ENCODE measurements at places on chromosomes 1 and 21.

- no peak for DNase-seq
Measured at GRCh38 chr1:107132195-107132594, 8.6 kb upstream of the NTNG1 start.

- no peak for DNase-seq
Measured at GRCh38 chr1:180917306-180918065, 4.8 kb downstream of the KIAA1614 start.

- no peak for DNase-seq
Measured at GRCh38 chr1:110375490-110375889, 15.3 kb downstream of the SLC16A4 start.

DNA sequence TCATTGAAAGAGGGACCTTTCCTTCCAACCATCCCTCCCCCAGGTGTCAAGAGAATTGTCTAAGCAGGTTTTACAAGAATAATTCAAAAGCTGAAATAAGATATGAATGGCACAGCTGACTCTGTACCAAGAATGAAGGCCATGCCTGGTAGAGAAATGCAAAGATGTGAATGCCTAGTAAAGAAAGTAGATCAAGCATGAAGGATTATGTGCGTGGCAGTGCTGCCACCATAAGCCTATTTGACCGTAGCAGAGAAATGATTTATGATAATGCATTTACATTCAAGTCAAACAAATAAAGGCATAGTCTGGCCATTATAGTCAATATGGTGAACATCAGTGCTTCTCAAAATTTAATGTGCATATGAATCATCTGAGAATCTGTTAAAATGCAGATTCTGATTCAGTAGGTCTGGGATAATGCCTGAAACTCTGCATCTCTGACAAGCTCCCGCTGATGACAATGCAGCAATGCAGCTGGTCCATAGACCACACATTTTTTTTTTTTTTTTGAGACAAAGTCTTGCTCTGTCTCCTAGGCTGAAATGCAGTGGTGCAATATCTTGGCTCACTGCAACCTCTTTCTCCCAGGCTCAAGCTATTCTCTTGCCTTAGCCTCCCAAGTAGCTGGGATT lies 16.6 kb upstream of the CLCA4 start:
- DNase-seq = no peak

DNA sequence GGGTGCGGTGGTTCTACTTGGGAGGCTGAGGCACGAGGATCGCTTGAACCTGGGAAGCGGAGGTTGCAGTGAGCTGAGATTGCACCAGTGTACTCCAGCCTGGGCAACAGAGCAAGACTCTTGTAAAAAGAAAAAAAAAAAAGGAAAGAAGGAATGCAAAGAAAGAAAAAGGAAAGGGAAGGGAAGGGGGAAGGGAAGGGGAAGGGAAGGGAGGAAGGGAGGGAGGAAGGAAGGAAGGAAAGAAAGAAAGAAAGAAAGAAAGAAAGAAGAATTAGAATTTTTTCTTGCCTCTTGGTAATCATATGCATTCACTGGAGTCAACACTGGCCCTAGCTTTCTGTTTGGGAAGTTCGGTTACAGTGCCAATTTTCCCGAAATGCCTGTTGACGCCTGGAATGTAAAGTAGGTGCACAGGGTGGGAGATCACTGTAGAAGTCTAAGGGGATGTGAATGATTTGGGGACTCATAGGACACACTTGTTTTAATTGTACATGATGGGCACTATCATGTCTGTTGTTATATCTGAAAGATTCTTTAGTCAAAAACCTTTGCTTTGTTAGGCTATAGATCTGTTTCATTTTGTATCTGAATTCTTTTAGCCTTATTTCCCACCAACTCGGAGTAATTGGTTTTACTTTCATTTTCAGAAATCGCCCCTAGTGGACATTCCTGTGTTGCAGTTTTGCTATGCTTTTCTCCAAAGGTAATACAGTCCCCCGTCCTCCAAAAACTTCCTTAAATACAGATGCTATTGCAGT lies 59.8 kb upstream of the MORC3 start:
- peak; percentile 77 for DNase-seq

GRCh38 chr1:226181996-226182714 lies 4.4 kb downstream of the ACBD3 start:
- no peak for DNase-seq

DNA sequence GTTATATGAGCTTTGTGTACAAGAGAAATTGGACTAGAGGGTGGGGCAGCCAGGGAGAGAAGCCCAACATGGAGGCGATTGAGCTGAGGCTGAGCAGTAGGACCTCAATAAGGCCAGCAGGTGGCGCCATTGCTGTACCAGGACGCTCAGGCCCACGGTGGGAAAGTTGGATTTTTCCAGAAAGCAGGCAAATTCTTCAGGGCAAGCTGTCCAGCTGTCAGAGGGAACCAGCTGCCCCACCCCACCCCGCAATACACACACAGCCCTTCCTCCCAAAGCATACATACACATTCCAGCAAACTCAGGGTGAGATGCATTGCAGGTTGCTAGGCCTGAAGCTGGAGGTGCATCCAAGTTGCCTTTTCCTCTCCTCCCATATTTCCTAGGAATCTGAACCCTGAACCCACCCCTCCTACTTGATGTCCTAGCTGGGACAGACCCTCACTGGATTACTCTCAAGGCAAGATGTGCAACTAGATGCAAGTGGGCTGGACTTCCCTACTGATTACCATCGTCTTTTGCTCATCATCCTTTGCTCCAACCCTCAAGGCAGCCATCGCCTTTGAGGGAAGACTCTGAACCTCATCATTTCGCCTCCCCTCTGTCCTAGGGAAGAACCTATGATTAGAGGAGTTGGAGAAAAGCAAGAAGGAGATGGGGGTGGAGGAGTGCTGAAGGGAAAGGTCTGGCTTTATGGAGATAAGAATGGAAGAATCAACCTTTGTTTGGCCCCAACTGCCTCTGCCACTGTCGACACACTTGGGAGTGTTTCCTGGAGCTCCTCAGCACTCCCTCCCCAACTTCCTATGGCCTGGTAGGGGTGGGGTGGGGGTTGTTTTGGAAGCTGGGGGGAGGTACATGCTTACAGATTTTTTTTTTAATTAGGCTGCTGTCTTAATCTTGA lies 25.5 kb downstream of the CD34 start:
- peak; percentile 93 for DNase-seq

GRCh38 chr1:20410503-20410902 lies 75.5 kb downstream of the CAMK2N1 start:
- DNase-seq = peak; percentile 22

DNA sequence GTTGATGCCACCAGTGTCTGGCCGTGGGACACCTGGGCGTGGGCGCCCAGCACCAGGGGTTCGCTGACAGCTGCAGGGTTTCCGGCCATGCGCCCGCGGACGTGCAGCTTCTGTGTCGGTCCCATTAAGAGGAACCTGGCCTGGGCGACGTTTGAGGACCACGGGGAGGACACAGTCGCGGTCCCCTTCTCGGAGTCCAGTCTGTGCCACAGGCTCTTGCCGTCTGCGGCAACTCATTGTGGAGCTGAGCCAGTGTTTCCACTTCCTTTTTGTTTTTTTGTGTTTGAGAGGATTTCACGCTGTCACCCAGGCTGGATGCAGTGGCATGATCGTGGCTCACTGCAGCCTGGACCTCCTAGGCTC lies 1.6 kb upstream of the C1orf159 start:
- no peak for DNase-seq

DNA sequence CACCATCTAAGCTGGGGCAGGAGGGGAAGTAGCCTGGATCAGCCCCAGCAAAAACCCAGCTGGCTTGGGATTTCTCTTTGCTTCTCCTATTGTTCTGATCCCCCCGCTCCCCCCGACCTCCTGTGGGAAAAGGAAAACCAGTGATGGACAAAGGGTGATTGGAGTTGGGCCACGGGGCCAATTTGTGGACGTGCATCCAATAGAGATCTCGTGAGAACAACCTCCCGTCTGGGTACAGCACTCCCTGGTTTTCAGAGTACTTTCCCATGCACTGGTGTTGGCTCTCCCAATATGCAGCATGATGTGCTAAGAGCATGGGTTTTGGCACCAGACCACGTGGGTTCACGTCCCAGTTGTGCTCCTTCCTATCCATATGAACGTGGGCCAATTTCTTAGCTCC lies 9.0 kb downstream of the BLACAT1 start:
- peak; percentile 62 for DNase-seq

GRCh38 chr1:205913451-205914154 lies 29.7 kb downstream of the SLC26A9 start:
- peak; percentile 53 for DNase-seq

GRCh38 chr1:113676524-113676923 lies 82.8 kb downstream of the PHTF1 start:
- DNase-seq = no peak

GRCh38 chr1:229410692-229411433 lies 23.0 kb downstream of the ACTA1 start:
- peak; percentile 78 for DNase-seq

DNA sequence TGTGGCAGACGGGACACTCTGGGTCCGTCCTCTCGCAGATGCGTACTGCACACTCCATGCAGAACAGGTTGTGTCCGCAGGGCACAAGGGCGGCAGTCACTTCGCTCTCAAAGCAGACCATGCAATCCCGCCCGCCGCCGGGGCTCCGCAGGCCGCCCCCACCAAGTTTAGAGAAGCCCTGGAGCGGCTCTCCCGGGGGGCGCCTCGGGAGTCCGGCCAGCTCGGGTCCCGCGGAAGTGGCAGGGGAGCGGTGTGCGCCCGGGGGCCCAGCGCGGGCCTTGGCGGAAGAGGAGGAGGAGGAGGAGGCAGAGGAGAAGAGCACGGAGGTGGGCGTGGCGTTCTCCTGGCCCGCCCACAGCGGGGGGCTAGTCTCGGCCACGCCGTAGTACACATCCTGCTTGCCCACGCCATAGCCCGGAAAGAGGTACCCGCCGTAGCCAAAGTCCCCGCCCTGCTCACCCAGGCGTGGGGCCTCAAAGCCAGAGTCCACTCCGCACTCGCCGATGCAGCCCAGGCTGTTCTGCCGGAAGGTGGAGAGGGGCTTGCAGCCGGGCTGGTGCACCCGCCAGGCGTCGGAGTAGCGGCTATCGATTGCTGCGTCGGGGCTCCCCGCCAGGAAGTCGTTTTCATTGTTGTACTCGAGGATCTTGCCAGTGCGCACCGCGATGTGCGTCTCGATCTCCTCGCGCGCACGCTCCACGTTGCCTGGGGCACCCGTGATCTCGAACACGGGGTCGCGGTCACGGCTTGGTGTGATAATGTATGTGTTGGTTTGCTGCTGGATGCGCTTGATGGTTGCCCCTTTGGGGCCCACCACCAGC lies 5.4 kb downstream of the MEX3A start:
- peak; percentile 71 for DNase-seq

DNA sequence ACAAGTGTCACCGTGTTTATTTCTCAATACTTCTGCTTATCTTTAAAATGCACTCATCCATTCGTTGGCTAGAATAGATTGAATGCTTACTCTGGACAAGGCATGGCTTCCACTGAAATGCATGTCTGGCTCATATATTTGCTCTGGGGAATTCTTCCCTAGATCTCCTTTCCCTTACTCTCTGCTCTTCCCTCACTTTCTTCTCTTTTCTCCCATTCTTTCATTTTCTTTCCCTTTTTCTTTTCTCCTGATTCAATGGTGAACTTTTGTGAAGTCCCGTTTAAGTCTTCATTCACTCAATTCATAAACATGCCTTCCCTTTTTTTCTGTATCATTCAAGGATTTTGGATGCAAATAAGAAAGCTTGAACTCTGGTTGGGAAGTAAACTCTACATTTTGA lies 234.5 kb downstream of the DYRK1A start:
- no peak for DNase-seq

DNA sequence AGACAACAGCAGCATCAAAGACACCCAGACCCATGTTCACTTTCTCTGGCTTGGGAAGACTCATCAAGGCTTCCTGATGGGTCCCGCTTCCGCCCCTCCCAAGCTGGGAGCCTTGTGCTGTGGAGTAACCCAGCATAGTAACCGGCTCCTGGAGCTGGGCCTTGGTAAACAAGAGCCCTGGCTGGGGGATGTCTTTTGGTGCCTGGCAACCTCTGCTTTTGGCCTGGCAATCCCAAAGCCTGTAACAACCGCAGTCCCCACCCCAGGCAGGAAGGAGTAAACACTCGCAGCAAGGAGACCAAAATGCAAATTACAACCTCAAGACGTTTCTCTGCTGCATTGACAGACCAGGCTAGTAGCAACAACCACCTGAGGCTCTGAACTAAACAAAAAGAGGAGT lies 16.9 kb upstream of the THRAP3 start:
- no peak for DNase-seq

GRCh38 chr1:165497069-165498013 lies 46.5 kb upstream of the LRRC52 start:
- DNase-seq = no peak

DNA sequence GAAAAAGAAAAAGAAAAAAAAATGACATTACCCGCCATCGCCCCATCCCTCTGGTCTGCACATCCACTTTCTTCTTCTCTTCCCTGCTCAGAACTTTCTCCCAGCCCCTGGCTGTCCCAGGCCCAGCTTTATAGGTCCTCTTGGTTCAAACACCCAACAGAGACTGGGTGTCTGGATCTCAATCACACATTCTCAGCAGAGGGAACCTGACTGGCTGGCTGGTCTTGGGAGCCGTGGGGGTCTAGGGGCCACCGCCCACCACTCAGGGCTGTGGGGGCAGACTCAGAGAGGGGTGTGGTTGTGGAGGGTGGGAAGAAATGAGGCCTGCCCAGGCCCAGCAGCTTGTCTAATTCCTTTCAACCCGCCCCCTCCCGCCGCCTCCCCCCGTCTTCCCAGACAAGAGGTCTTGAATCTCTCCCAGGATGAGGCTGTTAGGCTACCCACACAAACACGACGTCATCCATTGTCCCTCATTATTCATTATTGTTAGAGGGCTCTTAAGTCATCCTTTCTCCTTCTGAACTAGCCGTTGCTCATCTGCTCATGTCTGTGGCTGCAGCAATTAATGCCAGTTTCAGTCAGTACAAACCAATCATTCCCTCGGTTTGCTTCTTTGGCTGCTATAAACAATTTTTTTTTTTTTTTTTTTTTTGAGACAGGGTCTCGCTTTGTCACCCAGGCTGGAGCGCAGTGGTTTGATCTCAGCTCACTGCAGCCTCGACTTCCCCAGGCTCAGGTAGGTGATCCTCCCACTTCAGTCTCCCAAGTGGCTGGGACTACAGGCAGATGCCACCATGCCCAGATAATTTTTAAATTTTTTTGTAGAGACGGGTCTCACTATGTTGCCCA lies 40.6 kb upstream of the CLIC4 start:
- DNase-seq = peak; percentile 77

DNA sequence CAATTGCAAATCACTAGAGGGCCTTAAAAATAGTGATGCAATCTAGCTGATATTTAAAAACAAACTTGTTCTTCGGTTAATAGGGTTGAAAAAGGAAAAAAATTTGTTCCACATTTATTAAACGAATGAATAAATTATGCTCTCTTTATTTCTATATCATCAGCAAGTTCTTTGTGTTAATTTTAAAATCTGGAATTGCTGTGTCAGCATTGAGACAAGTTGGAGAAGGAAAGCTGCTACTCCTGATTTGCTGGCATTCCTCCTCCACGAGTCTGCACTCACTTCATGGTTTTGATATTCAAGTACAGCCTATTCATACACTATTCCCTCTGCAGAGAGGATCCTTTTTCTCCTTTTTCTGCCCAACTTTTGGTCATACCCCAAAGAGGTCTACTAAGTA lies 117.6 kb downstream of the MRPL39 start:
- no peak for DNase-seq

DNA sequence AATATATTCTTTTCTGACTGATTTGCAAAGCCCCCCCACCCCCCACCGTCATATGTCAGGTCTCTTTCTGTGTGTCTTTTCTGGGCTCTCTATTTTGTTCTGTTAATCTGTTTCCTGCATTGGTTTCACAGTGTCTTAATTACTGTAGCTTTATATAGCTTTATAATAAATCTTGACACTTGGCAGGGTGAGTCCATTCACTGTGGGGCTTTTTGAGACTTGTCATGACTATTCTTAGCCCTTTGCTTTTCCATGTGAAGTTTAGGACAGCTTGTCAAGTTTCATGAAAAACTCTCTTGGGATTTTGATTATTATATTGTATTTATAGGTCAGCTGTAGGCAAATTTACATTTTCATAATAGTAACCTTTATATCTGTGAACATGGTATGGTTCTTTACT lies 50.4 kb downstream of the MIGA1 start:
- no peak for DNase-seq

Data from eye (tissue), 1 donor.